Fibroblast of the conjunctiva (primary cell): ENCODE measurements at places on chromosomes 2 and 18.

DNA sequence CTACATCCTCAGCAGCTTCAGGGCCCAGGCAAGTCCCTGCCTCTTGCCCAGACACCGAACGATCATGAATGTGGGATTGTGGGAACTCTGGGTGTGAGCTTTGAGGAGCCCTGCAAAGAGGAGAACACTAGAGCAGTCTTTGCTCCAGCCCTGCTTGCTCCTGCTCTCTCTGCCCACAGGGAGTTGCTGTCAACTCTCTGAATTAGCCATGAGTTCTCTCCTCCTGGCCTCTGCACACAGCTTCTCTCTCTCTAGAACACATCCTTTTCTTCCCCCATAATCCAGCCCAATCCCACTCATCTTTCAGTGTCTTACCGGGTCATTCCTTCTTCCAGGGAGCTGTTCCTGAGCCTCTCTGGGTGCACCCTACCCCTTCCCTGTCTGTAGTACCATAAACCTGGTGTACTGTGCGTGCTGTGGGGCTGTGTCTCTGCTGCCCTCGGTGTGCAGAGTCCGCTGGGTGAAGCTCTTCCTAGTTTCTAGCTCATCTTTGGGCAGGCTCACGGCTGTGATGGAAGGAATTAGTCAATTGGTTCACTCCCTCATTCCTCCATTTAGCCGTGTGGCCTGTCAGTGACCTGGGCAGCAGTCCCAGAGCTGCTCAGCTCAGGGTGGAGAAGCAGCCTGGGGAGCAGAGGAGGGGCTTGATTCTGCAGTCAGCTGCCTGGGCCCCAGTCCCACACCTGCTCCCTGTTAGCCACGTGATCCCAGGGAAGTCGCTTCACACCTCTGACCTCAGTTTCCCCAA lies 132.9 kb upstream of the HDAC4 start:
- peak; percentile 10 for DNase-seq

- no peak for DNase-seq
Observed at GRCh38 chr2:119488245-119489214, 35.8 kb downstream of the SCTR start.

- no peak for DNase-seq
Observed at GRCh38 chr2:239657992-239658391, 257.2 kb upstream of the HDAC4 start.

- DNase-seq = no peak
Observed at GRCh38 chr2:9236867-9237266, 30.3 kb downstream of the ASAP2 start.

DNA sequence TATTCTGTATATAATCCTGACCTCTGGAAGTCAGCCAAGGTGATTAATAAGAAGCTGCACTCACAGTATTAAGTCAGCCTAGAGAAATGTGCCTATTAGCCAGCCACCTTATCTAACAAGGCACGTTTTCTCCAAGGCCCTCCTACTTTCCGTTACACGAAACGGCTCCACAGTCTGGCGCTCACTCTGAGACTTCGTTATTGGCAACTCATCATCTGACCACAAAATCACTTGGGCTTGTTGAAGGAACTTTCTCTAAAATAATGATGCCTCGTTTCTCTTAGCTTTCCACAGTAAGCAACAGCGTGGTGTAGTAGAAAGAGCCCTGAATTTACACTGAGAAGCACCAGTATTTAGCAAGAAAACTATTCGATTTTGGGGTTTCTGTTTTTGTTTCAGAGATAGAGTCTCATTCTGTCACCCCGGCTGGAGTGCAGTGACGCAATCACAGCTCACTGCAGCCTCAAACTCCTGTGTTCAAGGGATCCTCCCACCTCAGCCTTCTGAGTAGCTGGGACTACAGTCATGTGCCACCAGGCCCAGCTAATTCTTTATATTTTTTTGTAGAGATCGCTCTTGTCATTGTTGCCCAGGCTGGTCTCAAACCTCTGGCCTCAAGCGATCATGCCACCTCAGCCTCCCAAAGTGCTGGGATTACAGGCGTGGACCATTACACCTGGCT lies 53.6 kb upstream of the SLC14A1 start:
- no peak for DNase-seq

DNA sequence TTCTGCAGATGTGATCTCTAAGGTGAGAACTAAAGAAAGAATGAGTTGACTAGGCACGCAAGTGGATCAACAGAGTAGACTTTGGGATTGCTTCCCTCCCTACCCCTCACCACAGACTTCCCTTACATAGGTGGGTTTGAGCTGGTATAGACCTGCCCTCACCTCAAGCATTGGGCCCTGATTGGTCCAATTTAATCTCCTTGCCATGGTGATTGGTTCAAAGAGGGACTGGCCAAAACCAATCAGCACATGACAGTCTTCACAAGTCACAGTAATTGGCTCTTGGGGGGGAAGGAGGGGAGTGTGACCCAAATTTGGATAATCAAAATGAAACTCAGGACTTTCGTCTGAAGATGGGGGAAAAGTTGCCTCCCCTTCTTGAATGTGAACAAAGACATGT lies 36.6 kb upstream of the LNPK start:
- DNase-seq = no peak

GRCh38 chr2:42923580-42924417 lies 131.4 kb upstream of the HAAO start:
- no peak for DNase-seq

GRCh38 chr2:10564876-10565445 lies 116.8 kb upstream of the ODC1 start:
- DNase-seq = no peak

DNA sequence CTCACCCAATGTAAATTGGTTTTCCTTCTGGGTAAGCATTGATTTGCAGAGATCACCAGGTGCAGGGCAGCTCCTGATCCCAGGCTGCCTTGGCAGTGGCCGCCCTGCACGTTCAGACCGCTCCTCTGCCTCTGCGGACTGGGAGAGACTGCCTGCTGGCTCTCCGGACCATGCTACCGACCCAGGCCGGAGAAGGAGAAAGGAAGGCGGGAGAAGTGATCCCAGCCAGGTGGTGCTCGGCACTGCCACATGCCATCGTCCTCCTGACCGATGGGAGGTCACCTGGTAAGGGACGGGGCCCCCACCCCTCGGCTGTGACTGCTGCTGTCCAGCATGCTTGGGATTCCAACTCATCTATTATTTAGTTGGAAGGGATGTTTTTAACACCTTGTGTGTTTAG lies 108.1 kb upstream of the POU3F3 start:
- DNase-seq = no peak

GRCh38 chr18:799943-800342 lies 12.1 kb downstream of the YES1 start:
- no peak for DNase-seq

DNA sequence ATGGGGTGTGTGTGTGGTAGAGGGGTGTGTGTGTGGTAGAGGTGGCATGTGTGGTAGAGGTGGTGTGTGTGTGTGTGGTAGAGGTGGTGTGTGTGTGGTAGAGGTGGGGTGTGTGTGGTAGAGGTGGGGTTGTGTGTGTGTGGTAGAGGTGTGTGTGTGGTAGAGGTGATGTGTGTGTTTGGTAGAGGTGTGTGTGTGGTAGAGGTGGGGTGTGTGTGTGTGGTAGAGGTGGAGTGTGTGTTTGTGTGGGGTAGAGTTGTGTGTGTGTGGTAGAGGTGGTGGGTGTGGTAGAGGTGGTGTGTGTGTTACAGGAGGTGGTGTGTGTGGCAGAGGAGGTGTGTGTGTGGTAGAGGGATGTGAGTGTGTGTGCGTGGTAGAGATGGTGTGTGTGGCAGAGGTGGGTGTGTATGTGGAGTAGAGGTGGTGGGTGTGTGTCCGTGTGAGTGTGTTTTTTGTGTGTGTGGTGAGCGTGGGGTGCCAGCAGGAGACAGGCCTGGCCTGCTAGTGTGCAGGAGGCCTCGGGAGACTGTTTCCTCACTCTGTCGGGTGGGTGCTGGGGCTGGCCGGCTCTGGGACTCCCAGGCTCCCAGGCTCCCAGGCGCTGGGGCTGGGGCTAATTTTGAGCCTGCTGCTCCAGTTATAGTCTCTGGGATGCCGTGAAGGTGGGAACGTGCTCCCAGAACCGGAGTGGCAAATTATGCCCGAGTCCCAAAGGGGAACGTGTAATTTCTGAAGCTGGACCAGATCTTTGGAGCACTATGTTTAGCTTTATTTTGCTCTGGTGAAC lies 165.2 kb downstream of the DYSF start:
- no peak for DNase-seq

GRCh38 chr2:172968061-172968469 lies 107.6 kb upstream of the MAP3K20 start:
- DNase-seq = peak; percentile 77

DNA sequence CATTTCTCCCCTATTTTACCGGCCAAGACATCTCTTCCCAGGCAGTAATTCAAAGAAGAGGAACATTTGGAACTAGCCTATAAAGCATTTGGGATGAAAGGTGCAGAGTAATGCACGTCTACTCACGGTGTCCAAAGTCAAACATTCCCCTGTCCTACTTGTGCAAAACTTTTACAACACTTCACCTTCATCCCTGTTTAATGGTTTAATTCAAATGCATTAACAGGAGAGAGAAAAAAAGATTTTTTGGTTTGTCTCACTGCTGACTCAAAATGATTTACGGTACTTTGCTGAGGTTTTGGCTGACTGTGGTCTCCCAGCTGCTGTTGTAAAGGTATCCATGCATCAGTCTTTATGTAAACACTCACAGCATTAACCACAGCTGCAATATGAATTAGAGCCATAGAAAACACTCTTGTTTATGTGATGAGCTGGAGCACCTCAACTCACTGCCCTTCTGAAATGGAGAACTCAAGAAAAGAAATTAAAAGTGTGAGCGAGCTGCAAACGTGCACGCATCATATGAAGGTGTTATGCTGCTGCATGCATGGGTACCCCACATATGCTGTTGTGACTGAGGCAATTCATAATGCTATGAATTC lies 220.5 kb downstream of the PIEZO2 start:
- DNase-seq = no peak

DNA sequence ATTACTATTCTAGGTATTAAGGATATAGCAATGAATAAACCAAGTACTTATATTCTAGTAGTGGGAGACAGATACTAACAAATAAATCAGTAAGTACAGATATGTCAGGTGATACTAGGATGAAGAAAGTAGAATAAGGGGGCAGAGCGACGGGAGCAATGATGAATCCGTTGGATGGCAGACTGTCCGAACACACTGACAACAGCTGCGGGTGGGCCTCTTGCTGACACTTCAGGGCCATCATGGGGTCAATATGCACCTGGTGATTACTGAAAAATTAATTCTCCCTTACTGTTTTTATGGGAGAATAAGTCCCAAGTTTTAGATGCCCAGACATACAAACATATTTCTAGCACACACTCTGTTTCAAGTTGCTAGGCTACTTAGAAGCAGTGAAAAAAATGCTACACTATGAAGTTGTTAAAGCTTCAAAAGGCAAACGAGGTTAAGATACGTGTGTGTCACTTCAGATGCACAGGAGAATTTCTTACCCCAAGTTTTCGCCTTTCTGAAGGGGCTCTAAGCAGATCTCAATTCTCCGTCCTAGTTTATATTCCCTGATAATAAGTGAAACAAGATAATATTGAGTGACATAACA lies 78.7 kb downstream of the USP40 start:
- DNase-seq = no peak

DNA sequence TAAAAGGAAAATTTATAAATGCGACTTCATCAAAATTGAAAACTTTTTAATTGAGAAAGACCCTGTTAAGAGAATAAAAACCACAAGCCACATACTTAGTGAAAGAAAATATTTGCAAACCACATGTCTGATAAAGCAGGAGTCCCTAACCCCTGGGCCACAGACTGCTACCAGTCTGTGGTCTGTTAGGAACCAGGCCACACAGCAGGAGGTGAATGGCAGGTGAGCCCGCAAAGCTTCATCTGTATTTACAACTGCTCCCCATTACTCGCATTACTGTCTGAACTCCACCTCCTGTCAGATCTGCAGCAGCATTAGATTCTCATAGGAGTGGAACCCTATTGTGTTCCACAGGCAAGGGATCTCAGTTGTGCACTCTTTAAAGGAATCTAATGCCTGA lies 95.5 kb upstream of the CRACDL start:
- no peak for DNase-seq

- no peak for DNase-seq
Observed at GRCh38 chr18:49168281-49168985, 217.7 kb upstream of the SMAD7 start.

GRCh38 chr2:45289997-45290709 lies 280.9 kb upstream of the SIX2 start:
- DNase-seq = no peak

GRCh38 chr2:169619946-169620345 lies 35.8 kb downstream of the PPIG start:
- DNase-seq = no peak

DNA sequence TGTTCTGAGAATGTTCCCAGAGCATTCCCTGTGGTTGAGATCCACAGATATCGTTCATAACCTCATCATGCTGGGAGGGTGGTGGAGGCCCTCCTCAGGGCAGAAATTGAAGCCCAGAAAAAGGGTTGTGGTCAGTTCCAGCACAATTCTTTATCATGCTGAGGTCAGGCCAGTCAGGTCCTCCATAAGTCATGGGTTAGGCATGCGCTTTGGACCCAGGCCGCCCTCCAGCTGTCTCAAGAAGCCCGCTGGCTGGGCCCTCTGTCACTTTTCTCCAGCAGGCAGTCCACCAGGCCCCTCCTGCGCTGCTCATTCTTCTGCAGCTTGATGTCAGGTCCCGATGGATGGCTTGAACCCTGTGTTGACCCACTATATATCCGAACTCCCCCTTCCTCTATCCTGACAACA lies 151.1 kb upstream of the NT5C1B start:
- no peak for DNase-seq

GRCh38 chr2:56133931-56134629 lies 49.7 kb upstream of the CCDC85A start:
- DNase-seq = no peak

DNA sequence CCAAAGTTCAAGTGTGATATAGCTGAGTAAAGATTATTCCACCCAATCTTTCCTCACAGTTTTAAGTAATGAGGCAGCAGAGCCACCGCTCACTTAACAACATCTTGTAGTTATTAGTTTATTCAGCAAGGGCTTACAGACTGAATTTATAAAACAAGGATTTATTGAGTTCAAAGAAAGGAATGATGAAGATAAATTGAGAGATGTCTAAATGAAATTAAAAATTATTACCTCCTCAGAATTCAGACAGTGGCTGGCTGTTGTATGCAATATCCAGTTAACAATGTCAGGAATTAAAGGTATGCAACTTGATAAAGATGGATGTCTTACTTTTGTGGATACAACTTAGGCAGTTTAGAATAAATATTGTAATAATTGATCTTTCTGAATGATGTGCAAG lies 927.3 kb upstream of the CDH2 start:
- DNase-seq = no peak

DNA sequence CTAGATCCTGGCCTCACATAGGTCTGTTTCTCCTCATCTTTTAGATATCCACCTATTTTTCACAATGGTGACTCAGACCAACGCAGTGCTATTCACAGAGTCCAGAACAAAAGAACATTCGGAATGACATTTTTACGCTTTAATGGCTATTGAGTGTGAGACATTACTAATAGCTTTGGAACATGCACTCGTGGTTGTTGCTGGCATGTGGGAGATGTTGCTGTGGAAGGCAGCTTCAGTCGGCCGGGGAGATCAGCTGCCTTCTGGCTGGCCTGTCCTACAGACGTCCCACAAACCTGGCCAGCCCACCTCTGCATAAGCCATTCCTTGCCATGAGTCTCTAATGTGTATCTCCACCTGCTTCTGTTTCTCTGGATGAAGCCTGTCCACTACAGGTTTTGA lies 3.4 kb downstream of the MBP start:
- no peak for DNase-seq

- DNase-seq = no peak
Observed at GRCh38 chr2:216300906-216301305, 71.4 kb downstream of the MARCHF4 start.

GRCh38 chr2:237122214-237122666 lies 36.6 kb downstream of the COPS8 start:
- DNase-seq = peak; percentile 81

- no peak for DNase-seq
Observed at GRCh38 chr2:116491292-116491691, 1323.2 kb upstream of the DDX18 start.

- DNase-seq = no peak
Observed at GRCh38 chr2:48232351-48232750, 297.6 kb upstream of the STON1 start.
